HFFc6 (cell line): ENCODE measurements at places on chromosomes 5 and 9. TPM values are rescaled to one million over a fixed set of nuclear protein-coding genes. Genes with fewer than 3 reads are reported as not detected.

Gene MPDZ
- total RNA-seq: 26.9 to 28.4 TPM (median 27.7 TPM) in 3 replicates

Gene PCDHA9
- not detected in 3 replicates for total RNA-seq

Gene HBEGF
- 6.0 to 9.9 TPM (median 8.1 TPM) in 3 replicates for total RNA-seq

Gene GARIN3
- total RNA-seq: not detected in 3 replicates

Gene PCDHB4
- total RNA-seq: 0.34 to 0.58 TPM (median 0.38 TPM) in 3 replicates

Gene SLCO6A1
- total RNA-seq: not detected in 3 replicates

Gene FAM169A
- 0.16 TPM in 1 of 2 replicates, not detected in the other for total RNA-seq

Gene TOPORS
- 14.8 and 16.5 TPM in 2 replicates for total RNA-seq

Gene PPP3R2
- total RNA-seq: not detected in 3 replicates

Gene ENHO
- 0.25 to 0.57 TPM (median 0.36 TPM) in 3 replicates for total RNA-seq

Gene PCDHB14
- 2.6 to 3.3 TPM (median 3.1 TPM) in 3 replicates for total RNA-seq

Gene RETREG1
- 0.24 TPM in 1 of 3 replicates, not detected in the others for total RNA-seq

Gene PCDHA1
- total RNA-seq: 0.15 to 0.21 TPM (median 0.15 TPM) in 3 replicates

Gene FST
- 16.4 and 92.1 TPM in 2 replicates for total RNA-seq

Gene SEMA5A
- total RNA-seq: 54.2 to 67.7 TPM (median 54.8 TPM) in 3 replicates

Gene NRG2
- 0.10 and 0.11 TPM in 2 replicates for total RNA-seq

Gene BTNL3
- not detected in 3 replicates for total RNA-seq

Gene IL4
- total RNA-seq: not detected in 2 replicates

Gene C5orf52
- not detected in 3 replicates for total RNA-seq

Gene SPATA6L
- total RNA-seq: 0.20 to 0.73 TPM (median 0.54 TPM) in 3 replicates

Gene C9orf50
- 0.20 TPM in 1 of 3 replicates, not detected in the others for total RNA-seq

Gene MEIKIN
- total RNA-seq: not detected in 3 replicates

Gene NIPSNAP3A
- total RNA-seq: 13.5 to 16.0 TPM (median 14.2 TPM) in 3 replicates

Gene MARCOL
- not detected in 3 replicates for total RNA-seq

Gene SLC34A1
- not detected in 3 replicates for total RNA-seq

Gene TEK
- total RNA-seq: 1.6 to 9.2 TPM (median 3.9 TPM) in 3 replicates

Gene PTPRD
- not detected in 3 replicates for total RNA-seq

Gene CD72
- total RNA-seq: 0.18 to 1.2 TPM (median 0.38 TPM) in 3 replicates

Gene ENTREP1
- total RNA-seq: not detected in 3 replicates

Gene CARTPT
- not detected in 3 replicates for total RNA-seq

Gene MELK
- 16.6 to 33.8 TPM (median 32.1 TPM) in 3 replicates for total RNA-seq

Gene IL33
- total RNA-seq: not detected in 2 replicates

Gene IL3
- not detected in 3 replicates for total RNA-seq

Gene B4GALT7
- 44.2 to 55.3 TPM (median 45.4 TPM) in 3 replicates for total RNA-seq

Gene INSL4
- not detected in 3 replicates for total RNA-seq

Gene KIF4B
- total RNA-seq: 0.11 TPM in 1 of 2 replicates, not detected in the other

Gene ARID3C
- 0.17 TPM in 1 of 3 replicates, not detected in the others for total RNA-seq

Gene ZFP2
- 0.14 TPM in 1 of 3 replicates, not detected in the others for total RNA-seq

Gene GNA14
- not detected in 3 replicates for total RNA-seq

Gene PCDH1
- 0.07 to 0.12 TPM in 2 of 3 replicates, not detected in the other for total RNA-seq

Gene C7
- 0.05 to 0.14 TPM (median 0.08 TPM) in 3 replicates for total RNA-seq

Gene DNAH5
- total RNA-seq: 1.2 and 1.5 TPM in 2 replicates

Gene AGXT2
- not detected in 3 replicates for total RNA-seq

Gene PCDHA3
- 0.05 TPM in 1 of 2 replicates, not detected in the other for total RNA-seq

Gene SUSD1
- total RNA-seq: 3.0 to 9.0 TPM (median 4.8 TPM) in 3 replicates

Gene ARAP3
- 8.9 to 14.3 TPM (median 10.1 TPM) in 3 replicates for total RNA-seq

Gene SPINK4
- not detected in 3 replicates for total RNA-seq

Gene SH3RF2
- total RNA-seq: 0.42 to 1.6 TPM (median 1.3 TPM) in 3 replicates

Gene SEMA4D
- total RNA-seq: not detected in 3 replicates

Gene SURF6
- total RNA-seq: 13.6 and 17.1 TPM in 2 replicates

Gene ZDHHC11B
- total RNA-seq: 0.17 TPM in 1 of 2 replicates, not detected in the other

Gene NTNG2
- total RNA-seq: 0.51 to 0.84 TPM (median 0.73 TPM) in 3 replicates

Gene F2RL1
- 2.9 to 6.1 TPM (median 5.3 TPM) in 3 replicates for total RNA-seq

Gene CNTNAP3
- not detected in 3 replicates for total RNA-seq

Gene CDH10
- total RNA-seq: 0.20 to 0.42 TPM (median 0.36 TPM) in 3 replicates
